Mesenteric fat pad (tissue), 1 donor: ENCODE measurements at places on chromosomes 6 and 20. TPM values are rescaled to one million over a fixed set of nuclear protein-coding genes. Genes with fewer than 3 reads are reported as not detected.
A peak's percentile ranks its signal among the peaks of the same experiment; 100 is the strongest.

C6orf15 gene
- total RNA-seq, result not detected

B3GAT2 gene
- total RNA-seq, result not detected

DNA sequence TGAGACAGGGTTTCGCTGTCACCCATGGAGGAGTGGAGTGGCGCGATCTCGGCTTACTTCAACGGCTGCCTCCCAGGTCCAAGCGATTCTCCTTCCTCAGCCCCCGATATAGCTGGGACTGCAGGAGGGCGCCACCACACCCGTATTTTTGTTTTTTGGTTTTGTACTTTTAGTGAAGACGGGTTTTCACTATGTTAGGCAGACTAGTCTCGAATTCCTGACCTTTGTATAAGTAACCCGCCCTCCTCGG is 115.4 kb upstream of the BTN3A2 start:
- no peak for DNase-seq

DNA sequence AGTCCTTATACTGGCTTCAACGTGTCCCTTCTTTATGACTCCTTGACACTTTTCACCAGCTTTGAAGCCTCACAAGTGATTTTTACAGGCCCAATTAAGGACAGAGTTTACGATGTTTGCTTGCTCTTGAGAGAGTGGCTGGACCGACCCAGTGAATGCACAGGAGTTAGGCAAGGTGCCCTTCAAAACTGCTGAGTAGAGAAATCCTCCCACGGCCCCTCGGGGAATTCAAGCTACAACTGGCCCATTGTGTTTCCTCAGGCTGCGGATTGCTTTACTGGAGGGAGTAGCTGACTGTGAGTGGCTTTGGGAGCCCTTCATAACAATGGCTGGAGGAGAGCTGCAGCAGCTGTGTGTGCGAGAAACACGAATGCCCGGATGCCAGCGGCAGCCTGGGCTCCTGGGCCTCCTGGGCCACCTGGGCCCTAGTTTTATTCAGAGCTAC is 50.0 kb downstream of the SGK1 start:
- no peak for DNase-seq

- no peak for DNase-seq
Measured at GRCh38 chr6:143545976-143546547, 34.5 kb upstream of the FUCA2 start.

GRCh38 chr6:11770546-11771466 is 7.8 kb downstream of the ADTRP start:
- DNase-seq, result peak; percentile 96

GRCh38 chr6:88361298-88361697 is 195.2 kb upstream of the CNR1 start:
- DNase-seq, result no peak
